ENCODE measurements at places on chromosomes 2 and 18.

DNA sequence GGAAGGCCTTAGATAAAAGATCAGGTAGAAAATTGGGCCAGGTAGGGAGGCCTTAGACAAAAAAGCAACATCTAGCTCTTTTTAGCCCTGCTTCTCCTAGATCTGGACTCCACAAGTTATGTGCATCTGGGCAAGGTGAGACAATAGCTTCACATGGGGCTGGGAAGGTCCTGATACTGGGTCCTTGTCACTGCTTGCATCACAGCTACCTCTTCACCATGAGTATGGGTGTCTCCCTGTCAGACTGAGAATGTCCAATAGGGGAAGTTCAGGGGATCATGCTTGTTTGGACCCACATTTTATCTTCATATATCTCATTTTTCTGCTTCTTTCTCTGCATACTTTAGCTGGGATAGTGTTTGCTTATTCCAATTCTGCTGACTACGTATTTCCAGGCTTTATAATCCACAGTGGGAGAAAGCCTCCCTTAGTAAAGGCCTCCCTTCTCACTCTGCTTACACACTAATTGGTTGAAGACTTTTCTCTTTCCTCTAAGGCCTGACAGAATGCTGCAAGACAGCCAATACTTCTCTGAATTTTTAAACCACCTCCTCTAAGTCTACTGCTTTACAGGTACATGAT lies 189.6 kb downstream of the CYRIA start:
- no peak for DNase-seq

DNA sequence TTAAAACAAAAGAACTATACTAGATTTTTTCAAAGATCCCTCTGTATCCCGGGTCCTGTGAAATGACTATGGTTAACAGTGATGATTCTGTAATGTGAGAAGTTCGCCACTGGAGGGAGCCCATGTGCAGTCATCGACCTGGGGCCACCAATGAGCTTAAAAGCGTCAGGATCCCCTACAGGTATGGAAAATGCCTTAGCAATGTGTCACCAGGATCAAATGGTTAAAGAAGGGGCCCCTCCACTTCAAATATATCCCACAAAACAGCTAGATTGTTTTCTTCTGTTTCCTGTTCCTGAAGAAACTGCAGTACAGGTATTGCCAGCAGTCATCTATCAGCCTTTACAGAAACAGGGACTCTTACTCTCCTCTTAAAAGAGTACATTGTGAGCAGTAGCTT lies 15.3 kb downstream of the CHRNA1 start:
- DNase-seq, result peak; percentile 56

- DNase-seq, result no peak
Observed at GRCh38 chr18:49519101-49519971, 32.3 kb upstream of the C18orf32 start.

DNA sequence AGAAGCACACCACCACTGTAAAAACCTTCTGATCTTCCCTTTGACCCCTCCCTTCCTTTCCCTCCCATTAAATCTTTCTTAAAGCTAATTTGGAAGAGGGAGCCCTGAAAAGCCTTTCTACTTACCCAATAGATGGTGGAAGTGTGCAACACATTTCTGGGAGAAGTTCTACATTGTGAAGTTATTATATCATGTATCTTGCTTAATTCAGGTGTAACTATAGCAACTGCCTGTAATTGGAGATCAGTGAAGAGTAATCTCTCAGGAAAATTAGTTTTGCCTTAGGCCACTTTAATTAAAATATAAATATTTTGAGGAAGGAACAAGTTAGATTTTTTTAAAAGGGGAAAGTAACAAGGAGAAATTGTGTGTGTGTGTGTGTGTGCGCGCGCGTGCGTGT lies 266.0 kb downstream of the SH3BP4 start:
- DNase-seq, result no peak

DNA sequence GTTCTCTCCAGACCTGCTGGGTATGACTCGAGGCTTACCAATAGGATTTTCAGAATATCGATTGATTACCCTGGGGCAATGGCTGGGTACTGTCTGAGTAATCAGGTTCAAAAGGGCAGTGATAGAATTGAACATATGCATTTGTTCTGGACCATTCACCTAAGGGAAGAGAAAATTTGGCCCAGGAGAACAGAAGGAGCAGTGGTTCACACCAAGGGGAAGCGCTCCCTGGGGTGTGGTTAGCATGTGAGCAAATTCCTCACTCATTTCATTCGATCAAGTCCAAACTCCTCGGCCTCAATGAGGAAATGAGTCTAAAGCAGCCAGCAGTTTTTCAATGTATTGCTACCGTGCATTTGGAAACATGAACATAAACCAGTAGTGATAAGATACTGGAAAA lies 55.6 kb downstream of the CYP26B1 start:
- DNase-seq, result no peak

DNA sequence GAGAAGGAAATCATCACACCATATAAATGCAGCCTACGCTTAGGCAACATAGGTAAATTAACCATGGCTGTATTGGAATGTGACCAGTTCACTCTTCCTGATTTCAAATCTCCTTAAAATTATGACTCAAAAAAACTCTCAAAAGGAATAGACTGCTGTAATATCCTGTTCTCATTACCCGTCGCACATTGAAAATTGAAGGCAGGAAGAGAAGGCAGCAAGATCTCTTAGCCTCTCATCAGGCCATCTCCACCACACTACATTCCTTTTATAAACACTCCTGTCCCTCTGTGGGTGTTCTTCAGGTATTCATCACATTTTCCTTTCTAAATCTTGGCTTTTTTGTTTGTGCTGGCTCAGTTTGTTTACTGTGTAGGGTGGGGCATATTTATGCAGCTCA lies 83.2 kb downstream of the PPP1R1C start:
- no peak for DNase-seq

- DNase-seq, result no peak
Observed at GRCh38 chr18:44588508-44588907, 92.2 kb upstream of the SETBP1 start.

- DNase-seq, result no peak
Observed at GRCh38 chr2:175017618-175018414, 12.6 kb upstream of the CHN1 start.

Data from globus pallidus (tissue), 1 donor.